ENCODE measurements at places on chromosomes 12 and 14. TPM values are rescaled to one million over a fixed set of nuclear protein-coding genes. Genes with fewer than 3 reads are reported as not detected.

KRT71 gene
- polyA plus RNA-seq = not detected

DNA sequence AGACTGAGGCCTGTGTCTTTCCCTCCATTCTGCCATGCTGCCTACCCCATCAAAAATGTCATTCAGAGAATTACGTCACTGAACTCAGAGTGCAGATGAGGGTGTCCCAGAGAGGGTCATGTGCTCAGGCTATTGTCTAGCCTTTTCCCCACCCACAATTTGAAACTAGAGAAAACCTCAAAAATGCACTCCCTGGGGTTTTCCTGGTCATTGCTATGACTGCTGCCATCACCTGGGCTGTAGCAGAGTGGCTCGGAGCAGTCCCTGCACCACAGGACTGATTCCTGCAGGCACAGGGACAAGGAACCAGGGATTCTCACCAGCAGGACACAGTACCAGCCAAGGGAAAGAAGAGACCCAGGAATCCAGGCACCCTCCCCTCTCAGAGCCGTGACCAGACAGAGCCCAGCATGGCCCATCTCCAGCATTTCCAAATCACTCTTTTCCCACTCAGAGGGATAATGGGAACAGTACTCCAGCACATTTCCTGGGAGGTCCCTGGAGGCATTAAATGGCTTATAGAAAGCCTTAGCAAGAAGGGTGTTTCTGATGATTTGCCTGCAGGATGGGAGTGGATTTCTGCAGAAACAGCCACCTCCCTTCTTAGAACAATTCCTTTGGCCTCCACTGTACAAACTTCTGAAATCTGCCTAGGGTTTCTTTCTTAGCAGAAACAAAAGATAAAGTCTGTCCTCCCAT, 45.9 kb downstream of the VWF start:
- DNase-seq = no peak

DNA sequence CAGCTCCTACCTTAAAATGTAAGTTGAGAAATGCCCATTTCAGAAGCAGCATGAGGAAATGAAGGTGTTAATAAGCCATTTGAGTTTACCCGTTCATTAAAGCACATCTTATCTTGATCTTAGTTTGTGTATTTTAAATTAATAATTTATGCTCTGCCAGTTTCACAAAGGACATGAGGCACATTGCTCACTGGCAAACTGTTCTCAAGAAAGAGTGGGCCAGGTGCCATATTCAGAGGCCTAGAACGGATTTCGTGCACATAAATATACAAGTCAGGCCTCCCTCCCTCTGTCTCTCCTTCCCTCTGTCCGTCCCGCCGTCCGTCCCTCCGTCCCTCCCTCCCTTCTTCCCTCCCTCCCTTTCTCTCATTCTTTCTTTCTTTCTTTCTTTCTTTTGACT, 29.5 kb downstream of the CPM start:
- no peak for DNase-seq

GRCh38 chr14:100381395-100382105, 58.4 kb downstream of the SLC25A47 start:
- no peak for DNase-seq

GRCh38 chr12:5872745-5873144, 72.3 kb downstream of the ANO2 start:
- no peak for DNase-seq

GRCh38 chr14:89331398-89331797, 85.6 kb downstream of the FOXN3 start:
- no peak for DNase-seq

GRCh38 chr12:81502912-81503695, 256.0 kb downstream of the PPFIA2 start:
- DNase-seq = no peak

GRCh38 chr12:24759155-24759554, 189.7 kb downstream of the BCAT1 start:
- no peak for DNase-seq

- no peak for DNase-seq
These were observed 18.6 kb downstream of the LARP4 start for GRCh38 chr12:50419112-50419909.

DNA sequence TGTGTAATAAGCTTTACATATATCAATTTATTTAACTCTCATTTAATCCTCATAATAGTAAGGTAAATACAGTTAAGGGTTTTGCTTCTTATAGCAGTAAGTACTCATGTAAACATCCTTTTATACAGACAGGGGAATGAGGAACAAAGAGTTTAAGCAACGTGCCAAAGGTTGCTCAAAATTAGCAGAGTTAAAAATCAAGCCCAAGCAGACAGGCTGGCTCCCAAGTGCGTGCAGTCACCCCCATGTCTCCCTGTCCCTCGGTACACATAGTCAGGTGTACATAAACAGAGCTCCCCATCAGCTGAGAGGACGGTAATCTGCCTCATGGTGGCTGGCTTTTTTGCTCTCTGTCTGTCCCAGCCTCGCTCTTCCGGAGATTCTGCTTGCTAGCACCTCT, 126.4 kb downstream of the DERA start:
- DNase-seq = no peak

- no peak for DNase-seq
These were observed 45.5 kb downstream of the TSPAN11 start for GRCh38 chr12:30972035-30972434.

DNA sequence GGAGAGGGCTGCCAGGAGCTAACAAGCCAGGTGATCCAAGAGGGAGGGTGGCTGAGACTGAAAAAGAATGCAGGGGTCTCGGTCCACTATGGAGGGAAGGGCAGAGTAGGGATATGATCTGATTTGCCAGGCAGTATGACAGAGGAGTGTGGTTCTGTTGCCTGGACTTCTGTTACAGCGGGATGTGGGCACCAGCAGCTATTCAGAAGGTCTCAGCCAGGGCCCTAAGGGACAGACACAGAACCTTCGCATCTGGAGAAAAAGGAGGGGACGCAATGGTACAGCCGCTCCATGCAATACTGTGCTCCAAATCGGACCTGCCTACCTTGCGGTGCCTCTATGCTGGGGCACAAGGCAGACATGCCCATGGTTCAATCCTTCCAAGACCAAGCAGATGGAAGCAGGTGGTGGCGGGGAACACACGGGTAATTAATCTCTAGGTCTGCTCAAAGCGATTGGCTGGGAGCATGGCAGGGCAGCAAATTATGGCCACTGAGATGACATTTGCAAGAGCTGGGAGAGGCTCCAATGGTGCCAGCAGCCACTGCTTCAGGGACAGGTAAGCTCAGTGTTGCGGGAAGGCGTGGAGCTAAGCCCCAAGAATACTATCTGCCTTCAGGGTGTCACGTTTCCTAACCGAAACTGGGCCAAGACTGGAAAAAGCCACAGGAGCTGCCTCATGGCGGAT, 185.5 kb downstream of the FOXN3 start:
- no peak for DNase-seq

DNA sequence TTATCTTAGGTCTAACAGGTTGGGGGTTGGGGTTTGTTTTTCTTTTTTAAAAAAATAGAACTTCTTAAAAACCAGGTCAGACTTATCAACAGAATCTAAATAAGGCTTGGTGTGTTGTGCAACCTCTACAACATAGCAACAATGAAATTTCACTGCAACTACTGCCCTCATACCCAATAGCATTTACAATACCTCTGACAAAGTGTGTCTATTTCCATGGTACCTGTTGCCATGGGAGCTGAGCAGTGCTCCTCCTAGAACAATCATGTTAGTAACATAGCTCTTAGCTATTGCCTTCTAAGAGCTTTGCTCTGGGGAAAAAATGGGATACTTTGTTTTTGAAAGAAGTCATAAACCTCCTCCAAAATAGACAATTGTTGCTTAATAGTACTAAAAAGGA, 103.3 kb upstream of the CCDC175 start:
- DNase-seq = no peak

GRCh38 chr14:72781561-72782508, 112.1 kb downstream of the DPF3 start:
- DNase-seq = no peak

- DNase-seq = no peak
These were observed at the start of gene ARHGEF25 for GRCh38 chr12:57611108-57611826. ARHGEF25 (plus strand) TSS chr12:57611435; CDS start chr12:57611895, 460 bp downstream.

- no peak for DNase-seq
These were observed 465.0 kb upstream of the ATP2B1 start for GRCh38 chr12:90173499-90174197.

GRCh38 chr14:72146241-72146640, 214.0 kb downstream of the RGS6 start:
- no peak for DNase-seq

- no peak for DNase-seq
These were observed 3.0 kb upstream of the KRT6A start for GRCh38 chr12:52496054-52496453.

- no peak for DNase-seq
These were observed 53.3 kb downstream of the CALM1 start for GRCh38 chr14:90450151-90450550.

Data from right renal cortex interstitium (tissue), 3 donors.